ENCODE measurements at places on chromosomes 11 and 22.

DNA sequence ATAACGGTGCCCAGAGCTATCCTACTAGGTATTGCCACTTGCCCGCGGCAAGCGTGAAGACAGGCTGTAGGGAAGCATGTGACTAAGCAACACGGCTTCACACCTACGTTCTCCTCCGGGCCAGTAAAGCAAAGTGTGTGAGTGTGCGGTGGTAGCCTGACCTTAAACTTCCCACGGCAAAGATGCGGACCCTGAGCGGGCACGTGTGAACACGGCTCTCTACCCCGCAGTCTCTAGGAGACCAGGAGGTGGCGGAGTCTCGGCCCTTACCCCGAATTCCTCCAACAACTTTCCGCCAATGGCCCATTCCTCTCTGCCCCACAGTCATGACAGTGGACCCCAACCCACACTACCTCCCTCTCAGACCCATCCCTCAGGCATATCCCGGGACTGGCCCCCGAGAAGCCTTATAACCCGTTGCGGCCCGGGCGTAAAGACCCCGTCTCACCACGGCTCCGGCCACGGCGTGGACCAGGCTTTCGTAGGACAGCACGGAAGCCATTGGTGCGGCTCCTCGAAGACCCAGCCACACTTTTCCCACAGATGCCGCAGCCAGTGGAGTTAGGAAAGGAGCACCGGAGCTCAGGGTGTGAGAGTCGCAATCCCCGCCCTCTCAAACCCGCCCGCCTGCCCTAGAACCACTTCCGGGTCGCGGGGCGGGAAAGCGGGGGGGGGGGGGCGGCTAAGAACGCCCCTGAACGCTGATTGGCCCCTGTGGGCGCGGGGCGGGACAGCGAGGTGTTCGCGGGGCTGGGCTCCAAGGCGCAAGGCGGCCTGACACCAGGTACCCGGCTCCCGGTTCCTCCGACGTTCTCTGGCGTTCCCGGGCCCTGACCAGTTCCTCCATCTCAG is at the start of gene SLC25A17:
Gene SLC25A17 (minus strand): TSS at position 600 of the 852 bp plus-strand sequence. CDS start 98 bp downstream, at position 502.
- DNase-seq, result peak; percentile 55

GRCh38 chr11:77278595-77279506 is 22.6 kb downstream of the GDPD4 start:
- DNase-seq, result no peak

GRCh38 chr22:46824344-46824909 is 62.0 kb downstream of the TBC1D22A start:
- no peak for DNase-seq

DNA sequence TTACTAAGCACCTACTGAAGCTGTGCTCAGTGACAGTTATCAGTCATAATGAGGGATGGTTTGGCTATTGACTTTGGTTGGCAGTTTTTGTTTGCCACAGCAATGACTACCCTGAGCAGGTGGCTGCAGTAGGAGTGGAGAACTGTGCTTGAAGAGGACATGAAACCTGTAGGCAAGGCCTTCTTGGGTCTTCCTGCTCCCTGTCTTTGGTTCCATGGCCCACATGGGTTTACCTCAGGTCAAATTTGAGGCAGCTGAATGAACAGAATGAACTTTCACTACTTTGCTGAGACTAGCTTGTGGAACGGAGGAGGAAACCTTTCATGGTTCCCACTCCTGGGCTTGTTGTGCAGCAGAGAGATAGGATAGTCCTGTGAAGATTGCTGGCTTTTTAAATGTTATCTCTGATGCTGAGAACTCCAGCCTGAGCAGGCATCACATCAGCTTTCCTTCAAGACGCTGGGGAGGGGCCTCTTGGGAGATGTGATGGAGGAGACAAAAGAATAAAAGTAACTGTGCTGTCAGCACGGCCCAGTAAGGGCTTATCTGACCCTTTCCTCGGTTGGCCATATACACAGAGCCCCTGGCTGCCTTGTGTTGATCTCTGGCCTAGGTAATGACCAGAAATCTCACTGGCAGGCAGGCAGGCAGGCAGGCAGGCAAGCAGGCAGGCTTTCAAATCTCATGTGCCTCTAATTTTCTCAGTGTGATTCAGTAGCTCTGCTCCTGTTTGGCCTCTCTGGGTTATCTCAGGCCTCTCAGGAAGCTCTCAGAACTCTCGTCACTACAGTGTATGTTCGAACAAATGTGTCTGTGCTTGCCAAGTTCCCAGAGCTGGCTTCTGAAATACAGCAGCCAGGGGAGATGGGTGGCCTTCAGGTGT is 12.0 kb downstream of the STIM1 start:
- DNase-seq, result no peak

- no peak for DNase-seq
These were observed 13.3 kb upstream of the PRSS23 start for GRCh38 chr11:86787018-86787536.

GRCh38 chr11:112784323-112785073 is 176.7 kb upstream of the NCAM1 start:
- peak; percentile 44 for DNase-seq

- peak; percentile 7 for DNase-seq
These were observed at the start of gene NXPE2 for GRCh38 chr11:114678125-114679036. Gene NXPE2 (plus strand): TSS chr11:114678527. CDS start chr11:114678576, 49 bp downstream.

- no peak for DNase-seq
These were observed 2.9 kb upstream of the BID start for GRCh38 chr22:17777005-17777716.

GRCh38 chr11:25899617-25900160 is 432.2 kb upstream of the ANO3 start:
- no peak for DNase-seq

DNA sequence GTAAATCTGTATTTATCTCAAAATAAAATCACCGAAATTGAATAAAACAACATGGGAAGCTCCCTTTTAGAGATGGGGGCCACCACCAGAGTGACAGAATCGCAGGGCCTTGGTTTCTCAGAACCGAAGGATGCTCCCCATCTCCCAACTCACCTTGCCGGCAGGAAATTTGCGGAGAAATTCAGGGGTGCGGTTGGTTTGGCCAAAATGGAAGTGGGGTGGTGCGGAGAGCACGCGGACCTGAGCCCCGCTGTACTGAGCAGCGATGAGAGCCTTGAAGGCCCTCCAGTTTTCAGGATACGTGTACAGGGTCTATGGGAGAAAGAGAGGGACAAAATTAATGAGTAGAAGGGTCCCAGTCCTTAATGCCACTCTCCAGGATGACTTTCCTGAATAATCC is 1.3 kb downstream of the EEF1G start:
- DNase-seq, result no peak

- DNase-seq, result no peak
These were observed 201.5 kb upstream of the KIRREL3 start for GRCh38 chr11:127202105-127202504.

DNA sequence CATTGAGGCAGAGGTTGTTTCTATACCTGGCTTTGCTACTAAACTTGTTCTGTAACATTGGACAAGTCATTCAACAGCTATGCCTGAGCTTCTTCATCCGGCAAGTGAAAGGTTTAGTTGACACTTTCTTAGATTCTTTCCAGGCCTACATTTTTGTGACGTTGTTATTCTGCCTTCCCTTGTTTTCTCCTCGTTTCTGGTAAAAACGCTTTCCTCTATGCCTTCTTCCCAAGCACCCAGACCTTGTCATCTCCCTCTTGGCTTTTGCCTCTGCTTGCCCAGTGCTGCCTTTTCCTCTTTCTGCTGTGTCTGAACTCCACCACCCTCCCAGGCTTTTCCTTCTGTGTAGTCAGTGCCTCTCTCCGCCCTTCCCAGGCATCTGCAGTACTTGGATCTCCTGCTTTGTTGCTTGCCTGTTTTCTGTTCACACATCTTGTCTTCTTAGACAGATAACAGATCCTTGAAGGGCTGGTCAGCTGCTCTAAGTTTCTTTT is 1.4 kb upstream of the AMOTL1 start:
- DNase-seq, result no peak

GRCh38 chr11:113555071-113555619 is 79.9 kb upstream of the DRD2 start:
- DNase-seq, result no peak

GRCh38 chr22:25448435-25449051 is 115.9 kb upstream of the GRK3 start:
- DNase-seq, result no peak

DNA sequence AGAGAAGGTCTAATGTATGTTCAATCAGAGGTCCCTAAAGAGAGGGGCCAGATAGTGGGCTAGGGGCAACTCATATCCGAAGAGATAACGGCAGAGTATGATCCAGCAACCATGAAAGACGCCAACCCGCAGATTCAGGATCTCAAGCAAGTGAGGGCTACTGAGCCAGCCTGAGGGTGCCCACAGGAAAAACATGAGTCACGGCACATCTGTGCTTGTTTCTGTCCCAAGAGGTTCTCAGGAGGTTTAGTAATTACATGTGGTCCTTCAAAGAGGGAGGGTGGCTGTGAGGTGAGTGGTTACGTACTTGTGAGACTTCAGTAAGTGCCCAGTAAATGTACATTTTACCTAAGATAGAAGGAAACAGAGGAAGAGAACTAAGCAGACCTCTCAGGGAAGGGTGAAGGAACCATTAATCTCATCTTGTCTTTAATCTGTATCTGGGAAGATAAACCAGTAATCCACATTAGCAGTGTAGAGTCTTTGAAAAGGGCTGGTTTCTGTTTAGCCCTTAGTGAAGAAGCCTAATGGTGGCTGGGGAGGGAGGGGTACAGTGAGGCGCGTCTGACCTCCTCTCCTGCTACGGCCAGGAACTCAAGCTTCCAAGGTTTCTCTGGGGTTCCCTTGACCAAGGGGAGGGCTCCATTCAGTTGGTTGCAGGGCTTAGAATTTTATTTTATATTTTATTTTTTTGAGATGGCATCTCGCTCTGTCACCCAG is 10.2 kb downstream of the SIRT3 start:
- DNase-seq, result no peak

- DNase-seq, result peak; percentile 10
These were observed 29.1 kb upstream of the PAK1 start for GRCh38 chr11:77503006-77503405.

GRCh38 chr11:107731941-107732688 is 20.3 kb upstream of the SLN start:
- no peak for DNase-seq

DNA sequence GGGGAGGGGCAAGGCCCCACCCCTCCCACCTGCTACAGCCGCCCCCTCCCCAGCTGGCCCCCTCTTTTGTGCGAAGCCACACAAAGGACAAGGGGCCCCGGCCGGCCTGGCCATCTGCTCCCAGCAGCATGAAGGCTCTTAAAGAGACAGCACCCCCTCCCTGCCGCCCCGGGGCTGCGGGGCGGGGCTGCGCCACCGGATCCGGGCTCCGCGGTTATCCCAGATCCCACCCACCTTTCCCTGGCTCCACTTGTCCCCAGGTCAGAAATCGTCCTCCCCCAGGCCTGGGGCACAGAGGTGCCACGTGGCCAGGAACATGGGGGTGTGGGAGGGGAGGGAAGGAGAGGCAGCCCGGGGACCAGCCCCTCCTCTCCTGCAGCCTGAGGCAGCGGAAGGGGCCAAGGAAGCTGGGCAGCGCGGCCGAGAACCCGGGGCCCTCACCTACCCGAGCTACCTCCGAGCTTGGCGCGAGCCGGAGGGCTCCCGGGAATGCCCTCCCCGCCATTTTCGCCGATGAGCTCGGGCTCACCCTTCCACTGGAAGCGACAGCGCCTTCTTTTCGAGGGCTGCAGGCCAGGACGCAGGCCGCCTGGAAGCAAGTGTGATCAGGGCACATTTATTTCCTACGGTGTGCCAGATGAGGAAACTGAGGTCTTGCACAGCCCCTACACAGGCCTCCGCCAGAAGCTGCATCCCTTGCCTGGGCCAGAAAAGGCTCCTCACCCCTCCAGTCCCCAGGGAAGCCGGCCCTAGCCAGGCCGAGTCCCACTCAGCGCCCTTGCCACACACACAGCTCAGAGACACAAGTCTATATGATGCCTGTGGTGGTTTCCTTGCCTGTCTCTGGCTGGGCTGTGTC is 2.5 kb upstream of the RCOR2 start:
- DNase-seq, result no peak

GRCh38 chr11:11587122-11587521 is 34.7 kb downstream of the GALNT18 start:
- no peak for DNase-seq

- DNase-seq, result no peak
These were observed 167.2 kb downstream of the TRIM29 start for GRCh38 chr11:119970555-119971304.

GRCh38 chr11:75562836-75563484 is 907 bp downstream of the SERPINH1 start:
- DNase-seq, result no peak

- no peak for DNase-seq
These were observed 45.3 kb upstream of the SERPIND1 start for GRCh38 chr22:20728523-20729190.

GRCh38 chr22:19576460-19577421 is 52.5 kb upstream of the CLDN5 start:
- DNase-seq, result peak; percentile 37

GRCh38 chr11:16781936-16782919 is 43.8 kb downstream of the C11orf58 start:
- DNase-seq, result no peak

GRCh38 chr11:119056421-119056999 is 495 bp downstream of the HYOU1 start:
- DNase-seq, result no peak

DNA sequence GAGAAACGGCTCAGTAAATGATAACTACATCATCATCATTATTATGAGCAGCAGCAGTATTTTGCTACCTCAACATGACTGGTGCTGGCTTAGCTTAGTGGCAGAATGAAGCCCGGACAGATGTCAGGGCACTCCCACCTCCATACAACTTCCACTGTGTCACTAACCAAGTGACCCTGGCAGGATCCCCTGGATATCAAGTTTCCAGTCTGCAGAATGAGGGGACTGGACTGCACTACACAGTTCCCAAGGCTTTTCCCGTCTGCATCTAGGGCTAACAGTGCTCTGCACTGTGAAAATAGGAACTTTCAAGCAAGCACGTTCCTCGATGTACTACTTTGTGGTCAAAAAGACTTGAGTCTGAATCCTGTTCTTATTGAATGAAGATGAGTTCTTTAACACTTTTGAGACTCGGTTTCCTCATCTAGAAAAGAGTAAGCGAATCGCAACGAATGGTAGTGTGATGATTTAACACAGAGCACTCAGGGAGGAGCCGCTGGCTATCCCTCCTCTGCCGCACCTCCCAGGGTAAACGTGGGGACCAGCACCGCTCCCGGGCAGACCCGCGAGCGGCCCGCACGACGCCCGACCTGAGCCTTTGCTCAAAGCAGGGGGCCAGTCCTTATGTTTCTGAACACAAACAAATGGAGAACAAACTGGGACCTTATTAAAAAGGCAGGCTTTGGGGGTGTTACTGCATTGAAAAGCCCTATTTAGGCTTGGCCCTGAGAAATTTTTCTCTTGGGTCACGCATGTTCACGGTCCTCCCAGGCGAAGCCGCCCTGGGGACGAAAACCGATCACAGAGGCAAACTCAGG is 910 bp downstream of the CLTCL1 start:
- no peak for DNase-seq

Data from GM04504 (cell line).